GF-D8 (cell line): ENCODE measurements at places on chromosomes 7 and 10.

DNA sequence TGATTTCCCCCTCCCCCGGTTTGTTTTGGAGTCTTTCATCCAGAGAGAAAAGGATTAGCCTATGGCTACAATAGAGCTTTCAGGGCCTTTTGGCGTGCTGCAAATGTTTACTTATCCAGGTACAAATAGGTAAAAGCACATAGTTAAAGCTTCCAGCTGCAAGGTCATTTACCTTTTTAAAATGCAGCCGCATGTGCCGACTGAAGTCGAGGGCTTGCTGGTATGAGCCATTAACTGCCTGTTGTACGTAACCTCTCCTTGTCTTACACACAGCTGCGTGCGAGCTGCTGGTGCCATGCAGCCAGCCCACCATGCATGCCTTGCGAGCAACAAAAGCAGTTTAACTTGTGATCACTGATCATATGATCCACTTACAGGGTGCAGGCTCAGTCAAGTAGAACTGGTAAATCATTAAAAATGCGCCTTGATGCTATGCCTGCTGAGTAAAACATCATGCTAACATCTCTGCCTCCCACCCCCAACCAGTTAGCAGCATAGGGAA, 866.4 kb downstream of the LRMDA start:
- DNase-seq: no peak

DNA sequence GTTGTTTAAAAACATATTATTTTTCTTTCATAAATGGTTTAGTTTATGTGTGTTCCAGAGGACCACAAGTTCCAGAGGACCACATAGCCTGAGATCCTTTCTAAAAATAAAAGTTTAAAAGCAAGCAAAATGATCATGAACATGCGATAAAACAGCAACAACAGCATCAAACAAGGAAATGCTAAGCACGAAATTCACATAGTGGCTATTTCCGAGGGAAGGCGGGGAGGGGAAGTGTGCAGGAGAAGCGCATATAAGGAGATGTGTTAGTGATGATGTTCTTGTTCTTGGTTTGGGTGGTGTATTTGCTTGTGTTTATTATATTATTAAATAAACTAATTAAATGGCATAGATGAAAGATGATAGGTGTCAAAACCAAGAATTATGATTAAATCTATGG, 1.2 kb downstream of the TBATA start:
- DNase-seq: no peak

DNA sequence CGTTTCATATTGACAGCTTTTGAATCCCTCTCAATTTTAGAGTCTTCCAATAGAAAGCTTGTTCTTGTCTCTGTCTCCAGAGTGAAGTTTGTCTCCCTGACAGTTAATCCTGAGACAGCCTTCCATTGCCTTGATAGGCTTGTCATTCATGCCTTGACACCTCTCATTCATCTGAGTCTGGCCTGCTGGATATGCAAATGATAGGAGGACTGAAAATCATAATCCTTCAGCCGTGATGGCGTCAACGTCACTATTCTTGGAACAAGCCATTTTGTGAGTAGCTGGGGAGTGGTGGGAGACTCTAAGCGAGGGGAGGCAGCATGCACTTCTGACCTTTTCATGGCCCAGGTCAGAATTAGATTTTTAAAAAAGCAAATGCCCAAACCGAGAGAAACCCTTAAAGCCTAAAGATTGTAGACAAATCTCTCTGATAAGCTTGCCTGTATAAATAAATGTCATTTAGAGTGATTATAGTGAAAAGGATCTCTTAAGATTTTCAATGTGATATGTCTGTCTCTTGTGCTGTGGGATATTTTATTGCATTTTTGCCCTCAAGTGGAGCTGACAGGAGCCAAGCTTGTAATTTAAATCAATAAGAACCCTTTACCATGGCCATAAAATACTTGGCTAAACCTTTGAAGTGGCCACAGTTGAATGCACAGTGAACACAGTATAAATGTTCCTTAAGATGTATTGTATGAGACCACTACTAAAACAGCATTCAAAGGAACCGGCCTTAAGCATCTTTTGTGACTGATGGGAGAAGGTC, 148.8 kb downstream of the SNX10 start:
- no peak for DNase-seq

DNA sequence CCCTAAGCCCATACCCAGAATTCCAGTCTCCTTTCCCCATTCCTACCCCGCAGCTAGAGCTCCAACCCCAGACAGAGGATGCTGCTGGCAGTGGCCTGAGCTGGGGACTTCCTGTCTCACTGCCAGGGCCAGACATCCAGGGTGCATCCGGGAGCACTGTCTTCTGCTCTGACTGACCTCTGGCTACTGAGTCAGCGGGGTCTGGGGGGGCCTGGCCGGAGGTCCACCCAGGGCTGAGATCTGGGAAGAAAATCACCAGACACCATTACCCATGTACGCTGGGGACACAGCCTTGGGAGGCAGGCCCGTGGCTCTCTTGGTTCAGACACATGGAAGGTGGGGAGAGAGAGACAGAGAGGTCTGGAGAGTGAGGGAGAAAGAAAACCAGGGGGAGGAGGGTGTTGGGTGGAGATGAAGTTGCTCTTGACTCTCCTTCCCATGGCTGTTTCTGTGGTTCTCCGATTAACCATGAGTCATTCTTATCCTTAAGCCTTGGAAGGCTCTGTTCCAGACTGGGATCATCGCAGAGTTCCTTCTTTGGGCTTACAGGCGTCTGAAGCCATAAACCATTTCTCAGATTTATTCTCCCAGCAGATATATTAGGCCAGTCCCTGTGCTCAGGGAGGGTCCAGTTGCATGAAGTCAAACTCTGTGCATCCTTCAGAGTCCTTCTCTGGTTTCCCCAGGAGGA, 23.6 kb downstream of the TSPAN15 start:
- no peak for DNase-seq

DNA sequence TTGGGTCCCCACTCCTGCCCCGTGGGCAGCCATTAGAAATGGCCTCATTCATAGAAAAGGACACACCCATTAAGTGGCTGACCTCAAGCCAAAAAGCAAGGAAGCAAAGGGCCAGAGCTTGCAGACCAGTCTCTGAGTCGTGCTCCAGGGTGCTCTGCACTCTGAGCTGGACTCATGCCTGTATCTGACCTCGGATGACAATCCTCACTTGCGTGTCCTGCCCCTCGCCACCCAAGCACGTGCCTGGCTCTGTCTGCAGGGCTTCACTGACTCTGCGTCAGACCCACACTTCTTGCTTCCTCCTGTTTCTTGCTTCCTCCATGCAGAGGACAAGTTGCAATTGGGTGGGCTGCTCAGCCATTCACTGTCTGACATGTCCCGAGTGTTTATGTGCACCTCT, 138.8 kb downstream of the OAT start:
- no peak for DNase-seq

DNA sequence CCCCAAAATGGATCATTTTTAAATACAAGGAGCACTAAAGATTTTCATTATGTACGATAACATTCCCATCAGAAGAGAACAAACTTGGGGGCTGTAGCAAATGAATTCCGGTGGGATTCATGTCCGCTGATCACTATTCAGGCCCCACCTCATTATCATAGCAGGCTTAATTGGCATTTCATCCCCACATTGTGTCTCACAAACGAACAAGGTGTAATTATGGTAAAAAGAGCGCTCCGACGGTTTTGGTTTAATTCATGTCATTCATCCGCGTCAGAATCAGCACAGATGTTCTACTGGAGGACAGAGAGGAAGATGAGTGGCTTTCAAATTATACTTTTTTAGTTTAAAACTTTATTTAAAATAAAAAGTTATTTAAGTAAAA, 124.7 kb downstream of the MAD1L1 start:
- DNase-seq: no peak
